Posterior vena cava (tissue), 2 donors: ENCODE measurements at places on chromosomes 16 and 17. TPM values are rescaled to one million over a fixed set of nuclear protein-coding genes. Genes with fewer than 3 reads are reported as not detected.
A peak's percentile ranks its signal among the peaks of the same experiment; 100 is the strongest.

DNA sequence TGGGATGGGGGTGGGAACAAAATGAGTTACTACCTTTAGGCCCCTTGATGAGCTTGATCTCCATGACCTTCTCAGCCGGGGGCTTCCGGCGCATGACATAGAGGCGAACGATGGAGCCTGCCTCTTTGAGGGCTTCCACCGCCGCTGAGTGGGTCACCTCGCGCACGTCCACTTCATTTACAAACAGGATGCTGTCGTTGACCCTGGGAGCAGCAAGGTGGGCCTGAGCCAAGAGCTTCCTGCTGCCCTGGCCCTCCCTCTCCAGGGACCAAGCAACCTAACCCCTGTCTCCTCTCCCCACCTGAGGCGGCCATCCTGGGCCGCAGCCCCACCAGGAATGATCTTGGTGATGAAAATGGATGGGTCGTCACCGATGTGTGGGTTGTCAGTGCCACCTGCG lies 16.2 kb downstream of the DLG4 start:
- no peak for DNase-seq

DNA sequence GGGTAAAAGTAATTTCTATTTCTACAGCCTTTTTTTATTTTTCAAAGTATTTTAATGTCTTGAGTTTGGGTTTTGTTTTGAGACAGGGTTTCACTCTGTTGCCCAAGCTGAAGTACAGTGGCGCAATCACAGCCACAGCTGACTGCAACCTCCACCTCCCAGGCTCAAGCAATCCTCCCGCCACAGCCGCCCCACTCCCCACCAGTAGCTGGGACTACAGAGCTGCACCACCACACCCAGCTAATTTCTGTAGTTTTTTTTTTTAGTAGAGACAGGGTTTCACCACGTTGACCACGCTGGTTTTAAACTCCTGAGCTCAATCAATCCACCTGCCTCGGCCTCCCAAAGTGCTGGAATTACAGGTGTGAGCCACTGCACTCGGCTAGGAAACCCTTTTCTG lies 44.0 kb downstream of the TUBD1 start:
- DNase-seq: peak; percentile 88

The PHOSPHO1 gene
- 2.6 TPM for total RNA-seq

- DNase-seq: no peak
Observed at GRCh38 chr16:27102701-27103575, 36.2 kb downstream of the C16orf82 start.
